ENCODE measurements at places on chromosomes 2 and 18.

GRCh38 chr18:35190948-35191697, 49.7 kb upstream of the ZNF397 start:
- DNase-seq, result no peak

DNA sequence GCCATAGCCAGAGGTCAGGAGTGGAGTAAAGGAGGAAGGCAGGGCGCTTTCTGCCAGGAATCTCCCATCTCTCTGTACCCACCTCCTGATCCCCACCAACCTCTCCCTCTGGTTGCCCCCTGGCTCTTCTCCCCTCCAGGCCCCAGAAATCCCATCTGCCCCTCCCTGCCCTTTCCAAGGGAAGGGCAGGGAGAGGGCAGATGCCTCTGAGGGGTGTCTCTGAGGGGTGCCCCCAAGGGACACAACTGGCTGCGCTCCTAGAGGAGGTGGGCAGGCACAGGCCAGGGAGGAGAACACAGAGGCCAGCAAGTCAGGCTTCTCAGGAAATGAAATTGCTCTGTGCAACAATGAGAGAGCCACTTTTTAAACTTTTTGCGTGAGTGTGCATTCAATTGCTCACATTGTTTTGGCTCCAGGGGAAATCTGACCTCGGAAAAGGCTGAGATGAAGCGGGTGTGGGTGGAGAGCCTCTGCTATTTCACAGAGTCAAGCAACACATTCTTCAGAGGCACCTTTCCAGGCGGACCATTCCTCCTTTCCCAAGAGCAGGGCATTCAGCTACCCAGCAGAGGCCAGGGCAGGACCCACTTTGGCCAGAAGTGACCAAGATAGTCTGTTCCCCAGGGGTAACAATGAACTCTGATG, 125.5 kb downstream of the SMAD7 start:
- DNase-seq, result peak; percentile 87

DNA sequence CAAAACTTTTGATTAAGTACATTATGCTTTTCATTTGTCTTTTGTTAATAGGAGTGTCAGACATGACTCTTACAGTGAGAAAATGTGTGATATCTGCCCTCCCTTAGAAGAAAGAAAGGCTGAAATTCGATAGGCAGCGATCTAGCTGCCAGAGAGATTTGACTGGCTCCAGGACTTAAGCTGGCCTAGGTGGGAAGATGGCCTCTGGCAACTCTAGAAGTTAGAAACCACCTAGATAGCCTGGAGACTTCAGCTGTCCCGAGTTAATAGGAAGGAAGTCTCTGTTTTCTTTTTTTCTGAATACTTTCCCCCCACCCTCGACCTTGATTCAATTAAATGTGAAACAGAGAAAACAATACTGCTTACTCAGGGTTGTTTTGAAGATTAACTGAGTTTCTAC, 1194.7 kb upstream of the CRIM1 start:
- no peak for DNase-seq

DNA sequence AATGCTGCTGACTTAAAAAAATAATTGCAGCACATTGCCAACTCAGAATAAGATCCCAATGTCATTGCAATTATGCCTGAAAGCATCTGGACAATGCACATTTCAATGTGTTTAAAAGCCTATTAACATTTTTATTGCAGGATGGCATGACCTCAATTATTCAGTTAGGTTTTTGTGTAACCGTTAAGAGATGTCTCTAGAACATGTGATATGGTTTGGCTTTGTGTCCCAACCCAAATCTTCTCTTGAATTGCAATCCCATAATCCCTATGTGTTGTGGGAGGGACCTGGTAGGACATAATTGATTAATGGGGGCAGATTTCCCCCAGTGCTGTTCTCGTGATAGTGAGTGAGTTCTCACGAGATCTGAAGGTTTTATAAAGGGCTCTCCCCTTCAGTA, 43.2 kb upstream of the ZC3H15 start:
- DNase-seq, result no peak

DNA sequence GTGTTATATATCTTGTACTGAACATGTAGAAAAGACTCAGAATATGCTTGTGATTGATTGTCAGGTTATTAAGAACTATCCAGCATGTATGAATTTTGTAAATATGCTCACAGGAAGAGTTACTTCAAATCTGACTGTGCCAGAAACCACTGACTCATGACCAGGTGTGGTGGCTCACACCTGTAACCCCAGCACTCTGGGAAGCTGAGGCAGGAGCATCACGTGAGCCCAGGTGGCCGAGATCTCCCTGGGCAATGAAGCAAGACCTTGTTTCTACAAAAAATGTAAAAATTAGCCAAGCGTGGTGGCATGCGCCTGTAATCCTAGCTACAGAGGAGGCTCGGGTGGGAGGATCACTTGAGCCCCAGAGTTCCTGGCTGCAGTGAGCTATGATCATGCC, 126.6 kb downstream of the COMMD1 start:
- DNase-seq, result no peak

GRCh38 chr2:151191001-151191400, 70.7 kb downstream of the RBM43 start:
- DNase-seq, result peak; percentile 4

DNA sequence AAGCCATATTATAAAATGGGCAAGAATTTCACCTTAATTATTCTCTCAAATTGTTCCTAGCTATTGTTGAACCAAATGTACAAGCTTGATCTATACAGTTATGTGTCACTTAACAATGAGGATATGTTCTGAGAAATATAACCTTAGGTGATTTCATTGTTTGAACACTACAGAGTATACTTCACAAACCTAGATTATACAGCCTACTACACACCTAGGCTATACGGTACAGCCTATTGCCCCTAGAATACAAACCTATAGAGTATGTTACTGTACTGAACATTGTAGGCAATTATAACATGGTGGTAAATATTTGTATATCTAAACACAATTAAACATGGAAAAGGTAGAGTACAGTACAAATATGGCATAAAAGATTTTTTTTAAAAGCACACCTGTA, 42.9 kb upstream of the MMADHC start:
- no peak for DNase-seq

- no peak for DNase-seq
Measured at GRCh38 chr2:71783815-71784214, 330.5 kb downstream of the DYSF start.

GRCh38 chr18:51211552-51211951, 14.1 kb upstream of the MEX3C start:
- DNase-seq, result peak; percentile 82

- no peak for DNase-seq
Measured at GRCh38 chr2:160328811-160329527, 128.9 kb upstream of the ITGB6 start.

GRCh38 chr2:225867071-225867470, 467.6 kb downstream of the NYAP2 start:
- no peak for DNase-seq

DNA sequence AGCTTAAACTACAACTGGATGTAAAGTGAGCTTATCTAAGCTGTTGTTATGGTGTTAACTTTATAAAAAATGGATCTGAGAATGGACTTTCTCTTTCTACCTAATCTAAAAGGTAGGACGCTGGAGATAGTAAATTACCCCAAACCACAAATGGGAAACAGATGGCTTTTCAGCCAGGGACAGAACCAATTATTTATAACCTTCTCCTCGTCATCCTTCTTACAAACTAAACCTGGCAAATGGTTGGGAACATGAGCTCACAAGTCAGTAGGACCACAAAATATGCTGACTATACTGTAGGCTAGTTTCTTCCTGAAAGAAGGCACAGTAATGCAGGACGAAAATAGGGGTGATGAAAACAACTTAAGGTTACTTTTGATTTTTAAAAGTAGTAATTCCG, 32.7 kb upstream of the ZDBF2 start:
- peak; percentile 39 for DNase-seq

DNA sequence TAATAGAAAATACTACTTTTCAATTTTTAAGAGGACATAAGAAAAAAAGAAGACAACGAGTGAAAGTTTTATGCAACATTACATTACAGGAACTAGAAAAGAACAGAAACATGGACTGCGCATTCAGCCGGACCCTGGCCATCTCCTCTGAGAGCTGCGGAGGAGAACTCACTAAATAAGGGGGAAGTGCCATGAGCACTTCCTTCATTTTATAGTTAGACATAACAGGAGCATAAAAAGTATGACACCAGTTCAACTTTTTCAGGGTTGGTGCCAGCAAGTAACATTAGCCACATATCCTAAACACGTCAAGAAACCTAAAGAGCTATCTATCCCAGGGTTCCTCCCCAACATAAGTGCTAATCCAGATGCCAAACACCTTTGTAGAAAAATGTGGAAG, 78.0 kb upstream of the SERTAD2 start:
- no peak for DNase-seq

DNA sequence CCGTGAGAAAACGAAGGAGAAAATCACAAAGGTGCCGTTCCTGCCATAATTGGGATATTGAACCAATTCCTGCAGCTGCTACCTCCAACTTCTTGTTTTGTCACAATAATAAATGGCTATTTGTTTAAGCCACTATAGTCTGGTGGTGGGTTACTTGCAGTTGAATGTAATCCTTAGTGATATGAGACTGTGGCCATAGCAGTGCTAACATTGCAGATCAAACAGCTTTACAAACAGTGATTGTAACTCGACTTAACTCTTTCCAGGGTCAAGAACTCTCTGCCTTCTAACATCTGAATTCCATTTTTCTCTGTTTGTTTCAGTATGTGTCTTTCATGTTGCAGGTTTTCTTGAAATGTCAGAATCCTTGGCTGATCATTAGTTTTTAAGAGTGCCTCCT, 24.7 kb upstream of the HNRNPLL start:
- no peak for DNase-seq

DNA sequence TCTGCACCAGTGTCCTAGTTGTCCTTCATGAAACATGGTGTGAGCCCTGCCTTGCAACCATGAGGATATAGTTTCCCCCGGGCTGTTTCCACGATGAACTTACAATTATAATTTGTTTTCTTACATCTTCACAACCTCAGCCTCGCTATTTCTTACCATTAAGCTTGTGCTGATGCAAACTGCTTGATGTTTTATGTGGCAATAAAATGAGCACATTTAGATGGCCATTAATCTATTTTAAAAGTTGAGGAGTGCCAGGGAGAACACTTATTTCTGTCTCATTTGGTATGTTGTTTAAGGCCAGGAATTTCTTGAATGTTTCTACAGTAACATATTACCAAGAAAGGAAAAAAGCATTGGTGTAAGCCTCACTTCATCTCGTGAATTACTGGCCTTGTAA, 214.5 kb upstream of the SLC8A1 start:
- no peak for DNase-seq

DNA sequence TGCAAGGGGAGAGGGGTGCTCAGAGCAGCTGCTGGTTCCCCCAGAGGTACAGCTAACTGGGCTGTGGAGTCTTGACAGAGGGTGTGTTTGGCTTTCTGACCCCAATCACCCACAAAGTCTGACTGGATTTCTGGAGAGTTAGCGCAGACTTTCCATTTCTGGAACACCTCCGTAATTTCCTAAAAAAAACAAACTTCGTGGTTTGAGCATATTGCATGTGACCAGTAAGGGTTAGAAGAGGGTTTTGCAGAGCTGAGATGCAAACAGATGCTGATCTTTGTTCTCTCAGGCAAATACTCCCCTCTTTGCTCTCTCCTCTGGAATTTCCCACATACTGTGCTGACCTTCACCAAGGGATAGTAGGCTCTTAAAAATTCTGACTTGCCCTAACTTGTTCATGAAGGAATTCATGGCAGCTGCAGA, 44.5 kb upstream of the TMEM247 start:
- DNase-seq, result peak; percentile 55

- no peak for DNase-seq
Measured at GRCh38 chr2:38465789-38466127, 88.7 kb upstream of the ATL2 start.

DNA sequence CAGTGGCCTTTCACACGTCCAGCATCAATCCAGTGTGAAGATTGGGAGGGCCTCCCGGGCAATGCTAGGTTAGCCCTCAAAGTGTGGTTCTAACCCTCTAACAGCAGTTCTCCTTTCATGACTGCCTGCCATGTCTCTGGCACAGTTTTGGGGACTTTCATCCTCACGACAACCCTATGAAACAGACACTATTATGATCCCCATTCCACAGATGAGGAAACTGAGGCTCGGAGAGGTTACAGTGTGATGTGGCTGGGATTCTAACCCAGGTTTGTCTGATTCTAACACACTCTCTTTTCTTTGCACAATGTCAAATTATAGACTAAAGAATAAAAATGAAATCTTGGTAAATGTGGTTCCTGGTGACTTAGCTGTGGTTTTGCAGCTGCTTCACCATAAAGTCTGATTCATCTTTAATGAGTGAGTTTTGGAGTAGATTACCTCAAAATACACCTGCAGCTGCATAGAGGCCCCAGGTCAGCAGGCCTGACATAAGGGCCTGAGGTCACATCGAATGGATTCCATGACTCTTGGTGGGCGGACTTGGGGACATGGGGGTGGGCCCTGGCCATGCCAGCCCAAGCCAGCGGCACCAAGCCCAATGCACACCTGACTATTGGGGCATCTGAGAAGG, 214.4 kb downstream of the GLI2 start:
- no peak for DNase-seq

DNA sequence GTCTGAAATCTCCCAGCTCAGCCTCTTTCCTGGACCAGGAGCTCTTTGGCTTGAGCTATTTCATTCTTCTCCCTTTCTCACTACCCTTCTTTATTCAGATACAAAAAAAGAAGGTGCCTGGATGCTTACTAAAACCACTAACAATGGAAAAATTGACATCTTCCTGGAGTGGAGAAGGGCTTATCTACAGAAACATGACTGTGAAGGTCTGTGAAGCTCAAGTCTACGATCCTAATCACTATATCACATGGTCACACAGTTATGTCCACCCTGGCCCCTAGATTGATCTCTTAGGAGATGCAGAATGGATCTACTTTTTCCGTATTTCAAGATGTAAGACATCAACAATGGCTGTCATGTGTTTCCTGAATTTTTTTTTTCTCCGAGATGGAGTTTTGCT, 5.7 kb upstream of the KRCC1 start:
- no peak for DNase-seq

DNA sequence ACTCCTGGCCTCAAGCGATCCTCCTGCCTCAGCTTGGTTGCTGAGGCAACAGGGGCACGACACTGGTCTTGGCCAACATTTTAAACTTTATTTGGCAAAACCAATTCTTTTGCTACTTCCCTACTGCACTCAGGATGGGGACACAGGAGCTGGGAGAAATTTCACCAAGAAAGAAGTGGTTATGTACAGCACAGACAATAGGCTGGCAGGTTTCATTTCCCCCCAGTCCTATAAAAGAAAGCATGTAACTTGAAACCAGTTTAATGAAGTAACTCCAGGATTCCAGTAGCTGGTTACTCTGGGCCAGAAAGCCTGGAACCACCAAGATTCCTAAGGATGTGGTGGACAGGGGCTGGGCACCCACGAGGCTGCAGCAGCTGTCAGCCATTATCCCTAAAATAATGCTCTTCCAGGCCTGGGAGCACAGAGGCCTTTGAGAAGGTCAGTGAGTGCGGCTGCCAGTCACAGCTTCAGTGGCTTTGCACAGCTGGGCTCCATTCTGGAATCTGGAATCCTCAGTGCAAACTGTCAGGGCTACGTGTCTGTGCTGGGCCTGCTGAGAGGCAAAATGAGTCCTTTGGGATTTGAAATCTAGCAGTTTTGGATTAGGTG, 142.3 kb upstream of the ITGA6 start:
- DNase-seq, result peak; percentile 71
